SK-MEL-5 (cell line): ENCODE measurements at places on chromosomes 5 and 9. TPM values are rescaled to one million over a fixed set of nuclear protein-coding genes. Genes with fewer than 3 reads are reported as not detected.

Gene ABITRAM
- 11.8 and 14.1 TPM in 2 replicates for total RNA-seq

Gene PCDHGA12
- 10.0 and 13.8 TPM in 2 replicates for total RNA-seq

Gene PRELID2
- 19.1 and 22.6 TPM in 2 replicates for total RNA-seq

Gene FGFR4
- total RNA-seq: 15.2 and 16.6 TPM in 2 replicates

Gene EPB41L4A
- 0.42 and 1.7 TPM in 2 replicates for total RNA-seq

Gene DDX41
- 131 and 145 TPM in 2 replicates for total RNA-seq

Gene SMC5
- total RNA-seq: 20.7 and 24.0 TPM in 2 replicates

Gene CCDC107
- 11.8 and 20.0 TPM in 2 replicates for total RNA-seq
